ENCODE measurements at places on chromosomes 5 and 9.

GRCh38 chr5:113375480-113376060, 59.2 kb downstream of the TSSK1B start:
- no peak for DNase-seq

- no peak for DNase-seq
Measured at GRCh38 chr5:81297531-81297930, 3.9 kb upstream of the ZCCHC9 start.

DNA sequence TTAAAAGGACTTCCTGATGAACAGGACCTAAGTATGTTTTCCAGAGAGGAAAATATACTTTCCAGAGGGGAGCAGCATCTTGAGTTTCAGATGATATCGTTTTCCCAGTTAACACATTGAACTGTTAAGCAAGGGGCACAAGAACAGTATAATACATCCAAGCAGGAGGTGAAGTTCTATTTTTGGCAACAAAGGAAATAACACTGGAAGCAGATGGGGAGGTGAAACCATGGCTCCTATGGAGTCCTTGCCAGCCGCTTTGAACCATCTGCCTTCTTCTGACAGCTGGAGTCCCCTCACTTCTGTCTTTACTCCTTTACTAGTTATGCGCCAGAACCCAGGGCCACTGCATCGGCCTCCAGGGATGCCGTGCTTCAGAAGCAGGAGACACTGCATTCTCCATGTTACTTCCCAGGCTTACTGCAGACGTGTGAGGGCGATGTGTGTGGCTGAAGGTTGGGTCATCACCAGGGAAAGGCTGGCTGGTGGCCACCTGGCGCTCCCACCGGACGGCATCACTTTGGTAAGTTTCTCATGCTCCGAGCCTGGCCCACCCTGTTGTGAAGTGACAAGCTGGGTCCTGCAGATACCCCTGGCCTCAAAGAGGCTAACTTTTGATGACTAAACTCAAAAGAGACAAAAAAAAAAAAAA, 77.8 kb downstream of the TTLL11 start:
- DNase-seq: no peak

GRCh38 chr5:95620870-95621838, 1.3 kb downstream of the GPR150 start:
- DNase-seq: peak; percentile 64

GRCh38 chr9:84759804-84760203, 90.3 kb downstream of the NTRK2 start:
- no peak for DNase-seq

GRCh38 chr9:130707225-130707976, 13.8 kb downstream of the EXOSC2 start:
- DNase-seq: peak; percentile 79

DNA sequence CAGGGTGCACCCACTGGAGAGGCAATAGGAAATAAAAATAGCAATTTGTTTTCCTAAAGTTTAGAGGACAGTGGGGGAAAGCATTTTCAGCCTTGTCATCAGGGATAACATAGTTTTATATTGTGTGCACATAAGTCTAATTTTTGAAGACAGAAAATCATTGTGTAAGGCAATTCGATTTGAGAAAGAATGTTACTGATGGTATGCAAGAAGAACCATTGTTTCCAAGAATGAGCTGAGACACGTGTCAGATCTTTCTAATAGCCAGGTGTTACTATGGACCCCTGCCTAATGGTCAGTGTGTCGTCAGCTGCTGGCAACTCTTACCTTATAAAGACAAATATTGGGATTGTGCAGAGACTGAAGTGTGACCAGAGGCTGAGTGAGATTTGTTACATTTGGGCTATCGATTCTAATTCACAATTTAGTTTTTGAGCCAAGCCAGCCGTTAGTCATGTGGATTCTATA, 67.1 kb upstream of the PPP2R2B start:
- DNase-seq: no peak

DNA sequence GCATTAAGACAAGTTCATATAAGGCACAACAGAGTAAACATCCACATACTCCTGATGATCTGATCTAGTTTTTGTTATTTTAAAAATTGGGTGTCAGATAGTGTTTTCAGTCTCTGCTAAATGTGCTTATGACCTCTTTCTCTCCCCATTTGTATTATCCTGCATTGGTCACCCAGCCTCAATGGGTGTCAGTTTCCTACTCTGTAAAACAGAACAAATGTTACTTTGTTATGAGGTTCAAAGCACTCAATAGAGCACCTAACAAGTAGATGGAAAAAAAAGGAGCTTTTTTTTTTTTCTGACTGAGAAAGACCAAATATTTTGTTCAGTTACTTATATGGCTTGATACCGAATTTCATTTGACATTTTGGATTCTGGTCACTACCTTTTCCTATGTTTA, 33.6 kb upstream of the RASGRF2 start:
- DNase-seq: no peak

DNA sequence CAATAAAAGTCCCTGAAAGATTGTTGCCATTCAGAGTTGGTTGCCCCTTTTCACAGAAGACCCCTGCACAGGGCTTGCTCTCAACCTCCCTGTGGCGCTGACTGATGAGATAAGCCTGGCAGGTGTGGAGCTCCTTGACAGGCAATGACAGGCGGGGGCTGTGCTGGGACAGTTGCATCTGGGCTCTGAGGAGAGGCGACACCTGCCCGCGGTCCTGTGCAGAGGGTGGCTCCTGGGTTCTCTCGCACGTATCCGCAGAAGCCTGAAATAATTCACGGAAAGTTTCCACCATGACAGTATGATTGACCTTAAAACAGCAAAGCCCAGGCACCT, 19.8 kb upstream of the EXOC3 start:
- DNase-seq: no peak

DNA sequence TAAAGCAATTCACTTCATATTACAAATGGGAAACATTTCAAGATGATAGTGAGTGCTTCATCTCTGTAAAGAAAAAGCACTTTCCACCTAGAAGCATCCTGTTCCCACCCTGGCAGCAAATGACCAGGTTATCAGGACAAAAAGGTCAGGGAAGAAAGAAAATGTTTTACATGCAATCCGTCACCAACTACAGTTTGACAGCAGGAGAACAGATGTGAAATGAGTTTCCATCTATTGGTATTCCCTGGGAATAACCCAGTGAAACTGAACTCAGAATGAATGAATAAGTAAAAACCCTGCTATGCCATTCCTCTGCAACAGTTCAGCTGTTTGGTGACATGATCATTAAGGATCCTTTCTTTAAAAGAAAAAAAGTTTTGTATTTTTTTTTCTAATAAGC, 67.6 kb downstream of the HTR1A start:
- DNase-seq: no peak
